ENCODE measurements at places on chromosomes 16 and 17.

DNA sequence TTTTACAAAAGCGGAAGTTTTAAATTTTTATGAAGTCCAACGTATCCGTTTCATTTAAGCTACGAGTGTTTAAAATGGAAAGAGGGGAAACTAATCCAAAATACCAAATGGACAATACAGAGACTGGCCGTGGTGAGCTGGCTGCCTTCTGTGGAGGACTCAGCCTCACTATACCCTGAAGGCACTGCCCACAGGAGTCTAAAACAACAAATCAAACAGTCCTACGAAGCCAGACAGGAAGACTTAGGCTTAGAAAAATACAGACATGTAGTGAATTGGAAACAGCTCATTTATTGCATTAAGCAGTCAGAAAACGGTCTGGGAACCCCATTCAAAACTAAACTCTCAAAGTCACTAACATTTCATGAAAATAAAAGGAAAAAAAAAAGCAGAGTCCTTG is 75.1 kb downstream of the CYTH1 start:
- DNase-seq: no peak

GRCh38 chr16:11551842-11552241 is 34.9 kb downstream of the LITAF start:
- DNase-seq: no peak

GRCh38 chr17:81512562-81513371 is at the start of gene ACTG1:
TSS of gene ACTG1 (minus strand) at chr17:81512799. CDS start at chr17:81512354, 445 bp downstream.
- DNase-seq: peak; percentile 93

- no peak for DNase-seq
Measured at GRCh38 chr17:12821376-12821940, 32.2 kb downstream of the ARHGAP44 start.

DNA sequence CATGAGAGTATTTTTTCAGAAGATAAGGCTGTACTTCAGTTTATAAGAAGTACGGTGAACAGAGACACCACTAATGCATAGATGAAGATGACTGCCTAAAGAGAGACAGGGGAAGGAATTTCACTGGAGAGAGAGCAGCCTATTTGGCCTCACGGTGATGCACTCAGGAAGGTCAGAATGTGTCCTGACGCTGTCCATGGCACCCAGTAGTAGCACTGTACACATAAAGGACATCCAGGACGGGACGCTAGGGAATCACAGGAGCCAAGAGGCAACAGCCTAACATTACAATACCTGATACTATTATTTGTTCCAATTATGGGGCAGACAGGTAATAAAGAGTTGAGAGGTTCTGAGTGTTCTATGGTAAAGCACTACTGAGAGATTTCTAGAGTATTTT is 24.9 kb upstream of the LRRC37A start:
- no peak for DNase-seq

- DNase-seq: no peak
Measured at GRCh38 chr17:20066253-20066652, 57.1 kb downstream of the SPECC1 start.

- DNase-seq: no peak
Measured at GRCh38 chr17:62870552-62870971, 62.4 kb upstream of the MARCHF10 start.

GRCh38 chr16:31476303-31477219 is 4.6 kb downstream of the TGFB1I1 start:
- peak; percentile 76 for DNase-seq

GRCh38 chr17:62679866-62680377 is 52.5 kb downstream of the MRC2 start:
- DNase-seq: no peak

GRCh38 chr17:75273977-75274708 is 3.1 kb upstream of the MIF4GD start:
- no peak for DNase-seq

DNA sequence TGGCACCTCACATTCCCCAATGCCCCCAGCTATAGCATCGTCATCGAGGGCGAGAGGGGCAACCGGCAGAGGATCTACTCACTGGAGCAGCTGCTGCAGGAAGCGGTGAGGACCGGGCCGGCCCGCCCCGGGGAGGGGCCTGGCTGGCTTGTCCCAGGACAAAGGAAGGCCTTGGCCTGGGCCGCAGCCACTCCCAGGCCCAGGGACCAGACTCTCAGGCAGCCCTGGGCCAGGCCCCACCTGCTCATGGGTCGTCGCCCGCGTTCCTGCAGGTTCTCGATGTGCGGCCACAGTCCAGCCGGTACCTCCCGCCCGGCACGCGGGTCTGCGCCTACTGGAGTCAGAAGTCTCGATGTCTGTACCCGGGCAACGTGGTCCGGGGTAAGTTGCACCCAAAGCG is 53.4 kb downstream of the ACTG1 start:
- DNase-seq: no peak

- DNase-seq: peak; percentile 65
Measured at GRCh38 chr16:2042171-2042985, 5.3 kb downstream of the NTHL1 start.

- no peak for DNase-seq
Measured at GRCh38 chr16:11501632-11502031, 85.1 kb downstream of the LITAF start.

- peak; percentile 11 for DNase-seq
Measured at GRCh38 chr16:64206862-64207261, 915.0 kb downstream of the CDH11 start.

- DNase-seq: no peak
Measured at GRCh38 chr17:57553991-57554825, 190.9 kb downstream of the CCDC182 start.

- DNase-seq: no peak
Measured at GRCh38 chr17:21039839-21040575, 2.8 kb downstream of the USP22 start.

DNA sequence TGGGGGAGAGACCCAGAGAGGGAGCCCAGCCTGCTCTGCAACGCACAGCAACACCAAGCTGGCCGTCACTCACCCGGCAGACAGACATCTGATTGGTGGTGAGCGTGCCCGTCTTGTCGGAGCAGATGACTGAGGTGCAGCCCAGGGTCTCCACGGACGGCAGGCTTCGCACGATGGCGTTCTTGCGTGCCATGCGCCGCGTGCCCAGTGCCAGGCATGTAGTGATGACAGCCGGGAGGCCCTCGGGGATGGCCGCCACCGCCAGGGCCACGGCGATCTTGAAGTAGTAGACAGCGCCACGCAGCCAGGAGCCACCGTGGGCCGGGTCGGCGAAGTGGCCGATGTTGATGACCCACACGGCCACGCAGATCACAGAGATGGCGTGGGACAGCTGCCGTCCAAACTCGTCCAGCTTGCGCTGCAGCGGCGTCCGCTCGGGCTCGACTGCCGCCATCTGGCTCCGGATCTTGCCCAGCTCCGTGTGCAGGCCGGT is 16.9 kb downstream of the ATP2A3 start:
- DNase-seq: no peak

- DNase-seq: no peak
Measured at GRCh38 chr17:71500761-71501555, 619.9 kb upstream of the SOX9 start.

- DNase-seq: no peak
Measured at GRCh38 chr17:38719943-38720641, 10.0 kb upstream of the CISD3 start.

DNA sequence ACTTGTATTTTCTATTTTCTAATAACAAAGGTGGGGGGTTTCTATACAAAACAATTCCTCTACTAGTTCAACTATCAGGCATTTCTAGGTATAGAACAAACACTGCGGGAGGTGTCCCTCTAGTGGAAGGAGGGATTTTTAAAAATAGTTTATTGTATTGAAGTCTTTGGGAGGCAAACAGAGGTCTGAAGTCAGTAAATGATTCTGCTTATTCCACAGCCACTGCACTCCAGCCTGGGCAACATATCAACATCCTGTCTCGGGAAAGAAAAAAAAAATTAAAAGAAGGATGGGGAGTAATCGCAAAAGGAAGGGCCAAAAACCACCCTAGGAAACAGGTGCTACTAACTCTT is 648 bp upstream of the ERCC4 start:
- no peak for DNase-seq

DNA sequence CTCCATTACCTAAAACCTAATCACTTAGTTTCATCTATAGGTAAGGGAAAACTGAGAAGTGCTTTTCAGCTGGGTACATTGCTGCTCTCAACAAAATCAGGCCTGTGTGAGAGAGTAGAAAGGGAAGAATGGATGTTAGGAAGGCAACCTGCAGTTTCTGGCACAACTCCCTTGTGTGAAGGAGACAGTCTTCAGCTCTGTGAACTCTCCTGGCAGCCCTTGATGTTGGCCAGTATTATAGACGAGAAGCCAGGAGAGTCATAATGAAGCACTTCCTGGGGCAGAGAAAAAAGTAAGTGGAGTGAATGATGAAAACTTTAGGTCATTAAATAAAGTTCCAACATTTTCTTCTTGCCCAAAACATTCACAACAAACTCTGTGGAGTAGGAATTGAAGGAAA is 260.1 kb downstream of the IRX3 start:
- no peak for DNase-seq

GRCh38 chr17:7229504-7229903 is 4.8 kb downstream of the DVL2 start:
- DNase-seq: no peak

GRCh38 chr17:51046046-51046445 is 74.6 kb downstream of the SPAG9 start:
- DNase-seq: no peak

GRCh38 chr17:21214777-21215541 is 998 bp upstream of the TMEM11 start:
- DNase-seq: no peak

DNA sequence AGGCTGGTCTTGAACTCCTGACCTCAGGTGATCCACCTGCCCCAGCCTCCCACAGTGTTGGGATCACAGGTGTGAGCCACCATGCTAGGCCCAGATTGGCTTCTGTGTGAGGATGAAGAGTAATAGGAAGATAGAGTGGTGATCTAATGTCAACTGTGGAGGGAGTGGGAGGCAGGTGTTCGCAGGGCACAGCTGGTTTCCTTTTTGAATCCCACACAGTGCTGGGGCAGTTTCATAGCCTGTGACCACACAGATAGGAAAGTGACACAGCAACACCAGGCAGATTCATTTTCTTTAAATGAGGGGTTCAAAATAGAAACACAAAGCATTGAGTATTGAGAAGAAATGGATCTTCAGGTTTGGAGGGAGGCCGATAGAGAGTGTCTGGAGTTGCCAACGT is 540.3 kb downstream of the WWOX start:
- no peak for DNase-seq

DNA sequence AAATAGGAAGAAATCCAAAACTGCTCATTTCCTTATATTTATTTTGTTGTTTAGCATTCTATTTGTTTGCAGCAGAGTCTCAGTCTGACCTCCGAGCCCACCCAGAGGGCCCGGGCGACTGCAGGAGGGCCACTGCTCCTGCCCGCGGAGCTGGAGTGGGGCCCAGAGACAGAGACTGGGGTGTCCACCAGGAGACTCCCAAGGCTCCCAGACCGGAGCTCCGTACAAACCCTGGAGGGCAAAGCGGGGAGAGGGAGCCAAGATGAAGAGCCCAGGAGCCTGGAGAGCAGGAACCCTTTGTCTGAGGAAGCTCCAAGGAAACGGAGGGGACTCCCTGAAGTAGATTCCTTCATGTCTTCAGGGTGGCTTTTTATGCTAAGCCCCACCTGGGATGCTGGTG is 57.9 kb downstream of the AXIN2 start:
- no peak for DNase-seq

DNA sequence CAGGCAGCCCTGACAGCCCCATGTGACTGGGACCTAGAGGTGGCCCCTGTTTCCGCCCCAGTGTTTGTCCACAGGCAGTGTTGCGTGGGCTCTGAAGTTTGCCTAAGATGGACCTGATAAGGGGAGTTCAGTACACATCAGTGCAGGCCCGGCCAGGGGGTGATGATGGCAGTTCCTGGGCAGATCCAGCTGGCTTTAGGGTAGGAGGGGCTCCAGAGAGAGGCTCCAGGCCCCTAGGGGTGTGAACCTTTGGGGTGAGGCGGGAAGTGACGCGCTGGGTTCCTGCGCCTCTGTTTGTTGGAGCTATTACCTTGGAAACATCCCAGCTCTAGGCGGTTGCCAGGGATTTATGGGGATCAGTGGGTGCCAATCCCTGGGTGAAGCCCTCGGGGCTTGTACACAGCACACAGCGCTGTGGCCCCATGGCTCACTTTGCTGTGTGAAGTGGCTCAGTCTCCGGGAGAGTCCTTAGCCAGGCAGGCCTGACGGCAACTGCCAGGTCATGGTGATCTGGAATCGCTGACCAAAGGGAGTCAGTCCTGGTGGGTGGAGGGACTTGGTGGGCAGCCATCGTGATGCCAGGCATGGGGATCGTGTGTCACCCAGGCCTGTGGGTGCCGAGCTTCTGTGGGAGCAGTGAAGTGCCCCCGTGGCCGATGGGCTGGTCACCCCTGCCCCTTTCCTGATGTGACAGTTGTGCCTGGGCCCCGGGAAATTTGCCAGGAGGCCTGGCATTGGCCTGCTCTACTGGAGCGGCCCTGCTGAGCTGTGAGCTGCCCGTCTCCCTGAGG is 146.1 kb downstream of the SEC14L1 start:
- DNase-seq: peak; percentile 49

DNA sequence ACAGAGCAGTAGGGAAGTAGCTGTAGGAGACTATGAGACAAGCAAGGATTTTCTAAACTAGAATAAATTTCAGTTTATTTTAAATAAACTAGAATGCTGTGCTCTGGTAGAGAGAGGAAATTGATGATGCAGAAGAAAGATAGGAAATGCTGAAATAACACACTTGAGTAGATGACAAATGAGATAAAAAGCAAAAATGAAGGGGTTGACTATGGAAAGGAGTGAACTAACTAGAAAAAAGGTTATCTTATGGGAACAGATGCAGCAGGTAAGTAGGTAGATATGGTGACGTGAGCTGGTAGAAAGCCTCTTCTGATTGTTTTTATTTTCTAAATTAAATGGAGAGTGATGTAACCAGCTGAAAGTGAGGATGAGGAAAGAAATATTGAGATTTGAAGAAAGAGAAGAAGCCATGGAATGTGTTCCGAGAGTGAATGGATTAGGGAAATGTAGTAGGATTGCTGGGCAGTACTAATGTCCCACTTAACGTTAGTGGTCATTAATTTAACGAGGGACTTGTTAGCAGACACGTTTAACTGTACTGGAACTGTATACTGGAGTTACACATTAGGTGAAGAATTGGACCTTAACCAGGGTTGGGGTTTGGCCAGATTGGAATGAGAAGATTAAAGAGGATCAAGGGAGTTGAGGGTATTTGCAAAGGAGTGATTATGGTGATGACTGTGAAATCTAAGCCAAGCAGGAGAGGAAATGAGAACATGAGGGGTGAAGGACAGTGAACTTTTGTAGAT is 196.5 kb downstream of the TANC2 start:
- no peak for DNase-seq

- no peak for DNase-seq
Measured at GRCh38 chr16:5903153-5903552, 805.6 kb upstream of the EEF2KMT start.

- peak; percentile 84 for DNase-seq
Measured at GRCh38 chr17:41648411-41649195, 24.2 kb upstream of the KRT17 start.

- no peak for DNase-seq
Measured at GRCh38 chr17:27106982-27107360, 186.9 kb upstream of the WSB1 start.

- peak; percentile 57 for DNase-seq
Measured at GRCh38 chr17:81277421-81277820, 17.7 kb downstream of the SLC38A10 start.

GRCh38 chr16:203246-203645 is 23.0 kb downstream of the HBQ1 start:
- DNase-seq: no peak
